ENCODE measurements at places on chromosomes 6 and 20.
A peak's percentile ranks its signal among the peaks of the same experiment; 100 is the strongest.

DNA sequence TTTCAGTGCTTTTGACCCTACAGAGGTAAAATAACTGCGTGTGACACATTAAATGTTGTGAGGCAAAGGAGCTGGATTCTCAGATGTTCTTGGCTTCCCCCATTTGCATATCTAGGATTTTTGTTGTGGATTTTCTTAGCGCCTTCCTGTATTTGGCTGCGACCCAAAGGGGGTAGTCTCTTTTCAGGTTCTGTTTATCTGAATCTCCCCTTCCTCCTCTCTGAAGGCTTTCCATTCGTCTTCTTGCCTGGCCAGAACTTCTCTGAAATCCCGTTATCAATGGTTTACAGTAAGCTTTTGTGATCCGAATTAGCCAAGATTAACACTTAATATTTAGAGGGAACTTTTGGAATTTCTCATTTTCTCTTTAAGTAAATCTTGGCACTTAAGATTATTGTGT is 60.8 kb downstream of the ADGRB3 start:
- no peak for DNase-seq

GRCh38 chr6:14010275-14010674 is 85.5 kb downstream of the RNF182 start:
- DNase-seq: no peak

- no peak for DNase-seq
Measured at GRCh38 chr20:50216543-50217206, 26.0 kb downstream of the CEBPB start.

DNA sequence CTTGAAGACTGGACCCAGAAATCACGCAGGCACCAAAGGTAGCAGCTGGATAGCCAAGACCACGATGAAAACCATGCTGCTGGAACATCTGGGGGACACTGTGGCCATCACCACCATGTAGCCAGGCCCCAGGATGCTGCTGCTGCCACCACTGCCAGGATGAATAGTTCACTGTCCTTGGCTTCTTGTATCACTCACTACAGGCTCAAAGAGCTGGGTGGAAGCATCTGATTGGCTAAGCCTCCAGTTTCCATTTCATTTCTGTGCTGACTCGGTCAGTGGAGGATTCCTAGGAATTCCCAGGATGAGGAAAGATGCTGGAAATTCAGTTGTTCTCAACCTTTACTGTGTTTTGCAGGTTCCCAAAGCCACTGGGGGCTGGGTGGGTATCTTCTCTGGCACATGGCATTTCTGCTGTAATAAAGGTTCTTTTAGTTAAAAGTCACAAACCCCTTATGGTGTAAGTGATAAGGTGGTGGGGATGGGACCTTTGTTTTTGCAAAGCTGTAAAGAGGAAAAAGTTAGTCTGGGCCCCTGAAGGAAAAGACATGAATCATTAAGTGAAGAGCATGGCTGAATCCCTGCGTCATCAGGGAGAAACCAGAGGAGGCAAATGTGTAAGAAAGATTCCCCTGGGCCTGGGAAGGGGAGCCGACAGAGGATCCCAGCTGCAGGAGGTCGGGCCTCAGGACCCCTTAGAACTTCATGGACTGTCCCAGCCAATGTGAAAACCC is 75.6 kb upstream of the RNF24 start:
- no peak for DNase-seq

GRCh38 chr6:113664909-113665308 is 192.2 kb upstream of the MARCKS start:
- no peak for DNase-seq

GRCh38 chr6:170043150-170043819 is 247.6 kb downstream of the DLL1 start:
- DNase-seq: no peak

- peak; percentile 76 for DNase-seq
Measured at GRCh38 chr6:36546920-36547645, at the start of gene STK38. STK38 (minus strand) TSS chr6:36547479; CDS start chr6:36540202, 7,277 bp downstream.
